Osteoblast (primary cell): ENCODE measurements at places on chromosomes 6 and 20.

DNA sequence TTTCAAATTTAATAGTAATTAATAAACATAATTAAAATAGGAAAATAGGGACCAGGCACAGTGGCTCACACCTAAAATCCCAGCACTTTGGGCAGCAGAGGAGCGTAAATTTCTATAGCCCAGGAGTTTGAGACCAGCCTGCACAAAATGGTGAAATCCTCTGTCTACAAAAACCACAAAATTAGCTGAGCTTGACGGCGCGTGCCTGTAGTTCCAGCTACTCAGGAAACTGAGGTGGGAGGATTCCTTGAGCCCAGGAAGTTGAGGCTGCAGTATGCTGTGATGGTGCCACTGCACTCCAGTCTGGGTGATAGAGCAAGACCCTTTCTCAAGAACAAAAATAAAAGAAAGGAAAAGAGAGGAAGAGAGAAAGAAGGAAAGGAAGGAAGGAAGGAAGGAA is 1387.0 kb upstream of the ADGRB3 start:
- no peaks in the 10 kb centered on the region for H3K4me1 ChIP-seq
- no peak overlapping the region for H3K27ac ChIP-seq
- H3K27me3 ChIP-seq = no peaks in the 10 kb centered on the region
- no peak for DNase-seq

GRCh38 chr6:132464538-132465256 is 48.2 kb downstream of the STX7 start:
- no peaks in the 10 kb centered on the region for H3K27me3 ChIP-seq
- no peak overlapping the region for H3K27ac ChIP-seq
- no peak for DNase-seq
- H3K4me1 ChIP-seq = peaks cover 27% of the 10 kb centered on the region

GRCh38 chr6:150191809-150192208 is 49.0 kb downstream of the PPP1R14C start:
- no peaks in the 10 kb centered on the region for H3K27me3 ChIP-seq
- H3K4me3 ChIP-seq = no peak overlapping the region
- no peaks in the 10 kb centered on the region for H3K36me3 ChIP-seq
- peaks cover 5% of the 10 kb centered on the region for H3K4me1 ChIP-seq
- peak; percentile 51 for DNase-seq
- H3K27ac ChIP-seq = no peak overlapping the region

DNA sequence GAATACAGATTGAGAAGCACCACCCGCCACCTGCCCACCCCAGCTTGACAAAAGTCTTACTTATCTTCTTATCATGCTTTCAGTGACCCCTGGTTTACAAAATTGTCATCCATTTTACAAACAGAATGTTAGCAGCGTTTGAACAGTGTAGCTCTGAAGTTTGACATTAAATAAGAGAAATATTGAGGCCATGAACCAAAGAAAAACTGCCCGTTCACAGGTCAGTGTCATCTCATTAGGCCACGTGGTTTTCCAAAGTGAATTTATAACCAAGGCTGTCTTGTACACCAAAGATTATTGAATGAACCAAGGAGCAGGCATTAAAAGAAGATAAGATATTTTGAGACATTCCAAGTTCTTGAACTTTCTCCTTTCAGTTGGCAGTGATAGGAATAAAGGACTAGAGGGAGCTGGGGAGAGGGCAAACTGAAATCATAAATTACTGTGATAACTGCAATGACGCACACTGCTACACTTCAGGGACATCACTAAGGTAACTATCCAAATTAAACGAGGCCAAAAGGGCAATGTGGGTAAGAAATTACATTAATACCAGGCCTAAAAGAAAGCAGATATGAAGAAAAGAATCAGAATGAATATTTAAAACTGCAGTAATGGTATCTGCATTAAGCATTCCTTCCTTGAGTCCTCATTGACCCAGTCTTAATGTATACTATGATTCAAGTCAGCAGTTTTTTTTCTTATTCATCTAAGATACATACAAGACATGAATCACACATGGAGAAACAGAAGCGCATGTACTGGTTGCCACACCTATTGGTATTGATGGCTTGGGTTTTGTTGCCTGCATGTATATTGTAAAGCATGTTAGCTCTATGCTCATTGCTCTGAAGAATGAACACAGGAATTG is 159.8 kb upstream of the ARG1 start:
- H3K27me3 ChIP-seq = no peaks in the 10 kb centered on the region
- no peaks in the 10 kb centered on the region for H3K4me1 ChIP-seq
- no peaks in the 10 kb centered on the region for H3K36me3 ChIP-seq
- H3K27ac ChIP-seq = no peak overlapping the region
- no peak for DNase-seq

DNA sequence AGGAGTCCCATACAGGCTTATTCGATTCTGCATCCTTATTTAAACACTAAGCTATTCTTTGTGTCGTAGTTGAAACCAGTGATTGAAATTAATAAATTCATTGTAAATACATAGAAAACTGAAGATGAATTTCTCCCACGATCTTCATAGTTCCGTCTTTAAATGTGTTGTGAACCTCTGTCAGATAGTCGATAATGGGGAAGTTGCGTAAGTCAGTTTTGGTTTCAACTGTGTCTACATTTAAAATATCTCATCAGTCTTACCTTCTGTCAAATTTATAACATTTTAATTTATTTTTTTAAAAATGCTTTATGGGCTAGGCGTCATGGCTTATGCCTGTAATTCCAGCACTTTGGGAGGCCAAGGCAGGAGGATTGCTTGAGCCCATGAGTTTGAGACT is 12.7 kb downstream of the STX11 start:
- H3K27ac ChIP-seq = no peak overlapping the region
- DNase-seq = no peak
- H3K27me3 ChIP-seq = no peaks in the 10 kb centered on the region
- H3K4me3 ChIP-seq = no peak overlapping the region
- peaks cover 12% of the 10 kb centered on the region for H3K4me1 ChIP-seq

DNA sequence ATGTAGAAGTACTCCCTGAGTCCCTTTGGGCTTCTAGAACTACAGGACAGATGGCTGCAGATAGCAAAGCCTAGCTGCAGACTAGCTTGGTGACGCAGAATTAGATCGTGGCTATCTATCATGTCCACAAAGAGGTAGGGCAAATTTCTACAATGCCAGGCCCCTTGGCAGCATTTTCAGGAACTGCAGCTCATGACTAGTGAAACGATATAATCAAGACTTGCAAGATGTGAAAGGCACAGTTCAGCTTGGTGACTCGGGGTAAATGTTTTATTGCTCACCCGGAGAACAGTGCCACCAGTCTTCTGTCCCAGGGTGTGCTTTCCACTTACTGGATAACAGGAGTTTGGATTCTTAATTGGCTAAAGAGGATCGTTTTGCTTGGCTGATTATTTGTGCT is 108.7 kb upstream of the LY86 start:
- DNase-seq = no peak
- no peaks in the 10 kb centered on the region for H3K36me3 ChIP-seq
- no peaks in the 10 kb centered on the region for H3K27me3 ChIP-seq
- no peak overlapping the region for H3K27ac ChIP-seq
- H3K4me1 ChIP-seq = no peaks in the 10 kb centered on the region

DNA sequence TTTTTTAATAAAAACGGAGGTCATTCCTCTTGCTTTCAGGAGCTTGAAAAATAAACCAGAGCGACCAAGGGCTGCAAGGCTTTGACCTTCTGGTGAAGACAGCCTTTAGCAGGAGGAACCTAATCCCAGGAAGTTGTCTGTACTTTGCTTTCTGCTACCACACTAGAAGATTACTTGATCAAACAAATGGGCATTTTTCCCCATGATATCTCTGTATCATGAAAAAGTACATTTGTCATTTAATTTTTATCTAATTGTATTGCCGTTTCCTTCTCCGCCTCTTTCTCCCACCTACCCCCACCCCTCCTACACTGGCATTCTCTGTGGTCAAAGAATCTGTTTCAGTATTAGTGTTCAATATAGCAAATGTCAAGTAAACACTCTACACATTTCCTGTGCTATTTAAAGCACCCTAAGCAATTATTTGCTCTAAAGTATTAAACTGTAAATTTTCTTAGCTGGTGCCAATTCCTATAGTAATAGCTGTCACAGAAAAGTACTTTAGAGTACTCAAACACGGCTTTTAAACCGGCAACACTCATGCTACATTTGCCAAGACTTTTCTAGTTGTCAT is 29.7 kb downstream of the ATXN1 start:
- H3K27me3 ChIP-seq = no peaks in the 10 kb centered on the region
- H3K27ac ChIP-seq = no peak overlapping the region
- H3K36me3 ChIP-seq = peaks cover 4% of the 10 kb centered on the region
- no peak for DNase-seq

DNA sequence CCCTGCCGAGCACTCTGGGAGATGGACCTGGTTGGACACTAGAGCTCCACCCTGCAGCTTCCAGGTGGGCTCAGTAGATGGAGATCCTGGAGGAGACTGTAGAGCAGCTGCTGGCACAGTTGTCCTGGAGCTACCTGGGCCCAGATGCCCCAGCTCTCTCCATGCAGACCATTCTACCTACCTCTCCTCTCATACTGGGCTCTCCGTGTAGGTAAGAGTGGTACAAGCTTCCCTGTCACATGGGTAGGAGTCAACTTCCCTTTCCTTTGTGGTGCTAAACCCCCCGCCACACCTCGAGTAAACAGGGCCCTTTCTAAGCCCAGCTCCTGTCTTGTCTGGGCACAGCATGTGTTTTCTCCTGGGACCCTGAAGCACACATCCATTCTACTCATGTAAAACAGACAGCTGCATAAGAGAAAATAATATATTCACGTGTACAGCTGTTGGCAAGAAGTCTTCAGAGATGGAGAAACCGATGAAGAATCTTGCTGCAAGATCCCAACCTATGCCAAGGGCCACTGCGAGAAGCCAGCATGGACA is 108.1 kb upstream of the DUSP22 start:
- H3K36me3 ChIP-seq = no peaks in the 10 kb centered on the region
- no peaks in the 10 kb centered on the region for H3K4me1 ChIP-seq
- no peaks in the 10 kb centered on the region for H3K27me3 ChIP-seq
- no peak overlapping the region for H3K4me3 ChIP-seq
- DNase-seq = no peak
- H3K27ac ChIP-seq = no peak overlapping the region

GRCh38 chr6:26057899-26058298 is 29.3 kb upstream of the HFE start:
- no peaks in the 10 kb centered on the region for H3K27me3 ChIP-seq
- no peak overlapping the region for H3K4me3 ChIP-seq
- H3K36me3 ChIP-seq = no peaks in the 10 kb centered on the region
- H3K27ac ChIP-seq = no peak overlapping the region

GRCh38 chr6:134061440-134061839 is 9.0 kb upstream of the SLC2A12 start:
- no peak overlapping the region for H3K4me3 ChIP-seq
- no peak for DNase-seq
- no peaks in the 10 kb centered on the region for H3K27me3 ChIP-seq
- H3K4me1 ChIP-seq = peaks cover 17% of the 10 kb centered on the region

DNA sequence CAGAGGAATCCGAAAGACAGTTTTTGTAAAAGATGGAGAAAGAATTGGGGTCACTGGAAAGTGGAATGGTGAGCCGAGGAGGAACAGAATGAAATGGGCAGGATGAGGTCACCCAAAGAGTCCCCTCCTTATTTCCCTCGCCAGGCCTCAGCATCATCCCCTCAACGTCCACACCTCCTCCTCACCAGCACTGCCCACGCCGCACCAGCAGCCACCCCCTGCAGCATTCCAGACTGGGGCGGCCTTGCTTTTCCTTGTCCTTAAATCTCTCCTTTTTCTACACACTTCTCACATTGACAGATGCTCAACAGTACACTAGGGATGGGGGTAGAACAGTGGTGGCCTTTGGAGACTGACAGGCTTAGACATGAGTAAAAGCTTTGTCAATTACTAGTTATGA is 363.1 kb upstream of the NOX3 start:
- no peaks in the 10 kb centered on the region for H3K36me3 ChIP-seq
- H3K4me3 ChIP-seq = no peak overlapping the region
- H3K4me1 ChIP-seq = no peaks in the 10 kb centered on the region
- no peaks in the 10 kb centered on the region for H3K27me3 ChIP-seq

DNA sequence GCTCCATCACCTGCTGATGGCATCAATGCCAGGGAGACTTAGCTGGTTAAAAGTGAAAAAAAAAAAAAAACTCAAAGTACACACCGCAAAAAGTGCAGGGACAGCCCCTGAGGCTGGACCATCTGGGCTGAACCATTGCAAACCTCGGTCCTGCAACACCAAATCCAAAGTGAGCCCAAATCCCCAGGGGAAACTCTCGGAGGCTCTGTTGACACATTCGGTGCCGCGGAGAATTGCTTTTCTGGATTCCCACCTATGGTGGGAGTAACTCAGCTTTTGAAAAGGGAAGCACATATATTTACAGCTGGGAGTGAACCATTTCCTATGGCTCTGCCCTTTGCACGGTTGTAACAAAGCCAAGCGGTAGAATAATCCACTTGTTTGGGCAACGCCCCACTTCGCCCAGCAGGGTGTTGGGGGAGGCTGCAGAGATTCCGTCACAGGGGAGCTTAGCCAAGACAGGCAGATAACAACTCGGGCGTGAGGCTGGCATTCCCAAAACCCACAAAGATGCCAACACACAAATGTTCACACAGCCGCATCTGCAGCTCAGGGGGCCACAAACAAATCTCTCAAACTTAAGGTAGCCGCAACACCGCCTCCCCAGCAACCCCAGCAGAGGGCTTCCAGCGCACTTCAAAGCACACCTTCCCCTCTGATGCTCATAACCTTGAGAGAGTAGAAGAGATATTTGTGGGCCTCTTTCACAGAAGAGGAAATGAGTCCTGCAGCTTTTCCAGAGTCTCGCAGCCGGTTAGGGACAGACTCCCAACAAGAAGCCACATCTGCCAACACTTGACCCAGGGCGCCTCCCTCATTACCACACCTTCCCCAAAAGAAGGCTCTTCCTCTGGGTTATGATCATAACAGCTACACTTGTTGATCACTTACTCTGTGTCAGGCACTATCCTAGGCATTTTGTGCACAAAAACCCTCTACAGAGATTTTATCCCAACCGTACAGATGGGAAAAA is 11.4 kb downstream of the ZC3H12D start:
- H3K27ac ChIP-seq = no peak overlapping the region
- no peak overlapping the region for H3K4me3 ChIP-seq
- no peaks in the 10 kb centered on the region for H3K36me3 ChIP-seq
- peak; percentile 29 for DNase-seq
- peaks cover 4% of the 10 kb centered on the region for H3K27me3 ChIP-seq

- no peak overlapping the region for H3K27ac ChIP-seq
- no peak overlapping the region for H3K4me3 ChIP-seq
- H3K36me3 ChIP-seq = no peaks in the 10 kb centered on the region
- no peaks in the 10 kb centered on the region for H3K4me1 ChIP-seq
- peaks cover 12% of the 10 kb centered on the region for H3K27me3 ChIP-seq
Measured at GRCh38 chr6:17091122-17091521, 10.7 kb upstream of the STMND1 start.

- no peak overlapping the region for H3K4me3 ChIP-seq
- H3K27me3 ChIP-seq = no peaks in the 10 kb centered on the region
- H3K27ac ChIP-seq = no peak overlapping the region
- no peak for DNase-seq
Measured at GRCh38 chr6:134531611-134532010, 213.7 kb upstream of the SGK1 start.

DNA sequence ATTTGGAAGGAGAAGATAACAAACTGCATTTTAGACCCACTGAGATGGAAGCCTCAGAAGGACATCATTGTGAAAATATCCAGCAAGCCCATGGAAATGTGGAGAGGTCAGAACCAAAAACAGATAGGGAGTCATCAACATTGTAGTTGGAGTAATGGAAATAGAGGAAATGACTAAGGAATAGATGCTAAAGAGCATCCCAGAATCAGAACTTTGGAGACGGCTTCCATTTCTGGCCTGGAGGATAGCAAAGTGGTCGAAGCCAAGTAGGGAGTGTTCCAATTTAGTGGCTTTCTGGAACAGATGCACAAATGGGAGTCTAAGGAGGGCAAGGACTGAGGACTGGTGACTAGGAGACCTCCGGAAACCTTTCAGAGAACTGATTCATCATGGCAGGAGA is 3.6 kb downstream of the BEND6 start:
- no peaks in the 10 kb centered on the region for H3K27me3 ChIP-seq
- peaks cover 41% of the 10 kb centered on the region for H3K4me1 ChIP-seq
- no peak overlapping the region for H3K4me3 ChIP-seq
- no peaks in the 10 kb centered on the region for H3K36me3 ChIP-seq
- H3K27ac ChIP-seq = peak overlapping the region; percentile 72
